ENCODE measurements at places on chromosomes 3 and 15.

- no peak for DNase-seq
Observed at GRCh38 chr15:85499371-85499887, 119.0 kb downstream of the AKAP13 start.

GRCh38 chr3:39850716-39851032 is 41.3 kb downstream of the MYRIP start:
- DNase-seq = no peak

DNA sequence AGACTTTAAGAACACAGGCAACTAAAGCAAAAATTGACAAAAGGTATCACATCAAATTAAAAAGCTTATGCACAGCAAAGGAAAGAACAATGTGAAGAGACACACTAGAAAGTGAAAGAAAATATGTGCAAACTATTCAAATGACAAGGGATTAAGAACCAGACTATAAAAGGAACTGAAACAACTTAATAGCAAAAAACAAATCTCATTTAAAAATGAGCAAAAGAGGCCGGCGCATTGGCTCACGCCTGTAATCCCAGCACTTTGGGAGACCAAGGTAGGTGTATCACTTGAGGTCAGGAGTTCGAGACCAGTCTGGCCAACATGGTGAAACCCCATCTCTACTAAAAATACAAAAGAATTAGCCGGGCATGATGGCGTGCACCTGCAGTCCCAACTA is 14.4 kb downstream of the NGLY1 start:
- no peak for DNase-seq

DNA sequence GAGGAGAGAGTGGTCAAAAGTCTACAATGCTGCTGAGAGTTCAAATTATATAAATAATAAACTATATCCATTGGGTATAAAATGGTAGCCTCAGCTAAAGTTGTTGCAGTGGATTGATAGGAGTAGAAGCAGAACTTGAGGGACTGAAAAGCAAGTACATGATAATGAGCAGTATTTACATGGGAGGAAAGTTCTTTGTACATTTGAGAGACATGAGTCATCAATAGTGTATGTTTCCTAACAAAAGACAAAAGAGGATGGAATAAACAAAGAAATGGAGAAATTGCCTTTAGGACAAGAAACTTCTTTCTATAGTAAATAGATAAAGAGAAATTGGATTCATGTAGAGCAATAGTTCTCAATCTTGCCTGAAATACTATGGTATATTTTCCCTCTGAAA is 110.0 kb upstream of the PLSCR5 start:
- no peak for DNase-seq

DNA sequence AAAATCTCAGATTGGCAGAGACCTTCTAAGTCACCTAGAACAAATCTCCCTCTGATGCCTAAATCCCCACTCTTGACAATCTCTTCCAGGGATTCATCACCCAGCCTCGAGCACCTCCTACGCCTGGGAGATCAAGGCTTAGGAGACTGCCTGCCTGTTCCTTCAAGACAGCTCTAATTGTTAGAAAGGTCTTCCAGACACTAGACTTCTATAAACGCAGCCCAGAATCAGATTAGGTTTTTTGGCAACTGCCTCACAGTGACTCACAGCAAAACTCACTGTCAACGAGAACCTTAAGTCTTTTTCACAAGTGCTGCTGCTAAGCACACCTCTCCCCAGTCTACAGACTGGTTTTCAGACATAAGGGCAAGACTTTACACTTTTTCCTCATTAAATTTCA is 23.1 kb downstream of the SRGAP3 start:
- DNase-seq = no peak

DNA sequence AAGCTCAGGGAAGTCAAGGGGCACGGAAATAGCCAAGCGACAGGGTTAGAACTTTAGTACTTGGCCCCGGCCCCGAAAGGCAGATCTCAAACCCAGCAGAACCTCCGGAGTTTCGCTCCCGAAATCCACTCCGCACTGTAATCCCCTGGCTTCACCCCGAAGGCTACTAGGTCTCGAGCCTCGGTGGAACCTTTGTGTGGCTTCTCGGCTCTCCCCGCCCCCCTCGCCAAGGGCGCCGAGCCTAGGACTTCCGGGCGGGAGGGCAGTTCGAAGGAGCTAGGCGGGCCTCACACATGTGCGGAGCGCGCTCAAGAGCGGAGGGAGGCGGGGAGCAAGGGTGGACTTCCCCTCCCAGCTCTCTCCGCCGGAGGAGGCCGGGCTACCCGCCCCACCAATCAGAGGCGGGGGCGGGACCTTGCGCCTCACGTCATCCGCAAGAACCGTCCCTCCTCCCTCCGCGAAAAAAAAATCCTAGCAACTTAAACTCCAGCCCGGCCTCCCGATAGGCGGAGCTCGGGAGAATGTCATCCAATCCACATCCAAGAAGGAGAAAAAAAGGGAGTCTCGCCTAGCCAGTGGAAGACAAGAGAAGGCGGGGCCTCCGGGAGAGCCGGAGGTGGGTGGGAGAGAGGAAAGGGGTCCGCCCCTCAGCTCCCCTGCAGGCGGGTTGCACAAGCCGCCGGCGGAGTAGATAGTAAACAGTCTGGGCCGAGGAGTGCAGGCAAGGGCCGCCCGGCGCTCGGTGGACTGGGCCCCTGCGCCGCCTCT is 2.4 kb upstream of the SIN3A start:
- peak; percentile 94 for DNase-seq

GRCh38 chr3:14605744-14606143 is 45.8 kb upstream of the CCDC174 start:
- no peak for DNase-seq

DNA sequence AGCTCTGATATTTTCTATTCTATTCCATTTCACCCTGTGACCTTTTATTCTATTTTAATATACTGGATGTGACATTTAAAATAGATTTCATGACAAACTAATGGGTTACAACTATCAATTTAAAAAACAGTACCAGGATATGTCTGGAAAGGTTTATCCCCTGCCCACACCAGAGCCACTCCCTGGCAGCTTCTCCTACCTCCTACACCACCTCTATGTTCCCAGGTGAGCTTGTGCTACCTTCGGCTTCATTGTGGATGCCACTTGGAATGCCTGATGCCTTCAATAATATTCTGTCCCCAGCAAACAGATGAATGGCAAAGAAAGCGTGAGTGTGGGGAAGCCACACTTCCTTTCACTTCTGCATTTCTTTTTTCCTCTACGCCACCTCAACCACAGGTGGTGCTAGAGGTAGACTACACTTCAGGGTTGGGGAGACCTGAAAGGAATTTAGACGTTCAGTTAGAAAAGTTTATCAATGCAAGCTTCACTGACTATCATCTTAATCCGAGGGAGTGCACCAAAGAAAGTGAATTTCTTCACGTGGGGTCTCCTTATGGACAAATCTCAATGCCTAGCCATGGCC is 213.0 kb downstream of the SSR3 start:
- no peak for DNase-seq

DNA sequence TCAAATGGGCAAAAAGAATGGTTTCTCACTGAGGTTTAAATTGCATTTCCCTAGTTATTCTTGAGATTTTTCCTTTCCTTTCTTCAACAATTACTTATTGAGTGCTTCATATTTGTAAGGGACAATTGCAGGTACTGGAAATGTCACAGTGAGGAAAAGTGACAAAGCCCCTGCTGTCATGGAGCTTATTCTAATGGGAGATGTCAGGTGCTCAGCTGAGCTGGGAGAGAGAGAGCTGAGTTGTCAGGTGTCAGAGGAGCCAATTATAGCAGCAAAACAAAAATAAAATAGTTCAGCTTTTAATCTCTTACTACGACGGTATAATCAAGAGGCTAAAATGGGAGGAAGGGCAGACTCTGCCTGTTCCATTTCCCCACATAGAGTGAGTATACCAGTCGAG is 42.0 kb downstream of the CD86 start:
- no peak for DNase-seq

GRCh38 chr15:100075229-100075628 is 266.5 kb downstream of the ADAMTS17 start:
- DNase-seq = no peak

- no peak for DNase-seq
Observed at GRCh38 chr3:45659661-45660566, 29.3 kb upstream of the SACM1L start.

DNA sequence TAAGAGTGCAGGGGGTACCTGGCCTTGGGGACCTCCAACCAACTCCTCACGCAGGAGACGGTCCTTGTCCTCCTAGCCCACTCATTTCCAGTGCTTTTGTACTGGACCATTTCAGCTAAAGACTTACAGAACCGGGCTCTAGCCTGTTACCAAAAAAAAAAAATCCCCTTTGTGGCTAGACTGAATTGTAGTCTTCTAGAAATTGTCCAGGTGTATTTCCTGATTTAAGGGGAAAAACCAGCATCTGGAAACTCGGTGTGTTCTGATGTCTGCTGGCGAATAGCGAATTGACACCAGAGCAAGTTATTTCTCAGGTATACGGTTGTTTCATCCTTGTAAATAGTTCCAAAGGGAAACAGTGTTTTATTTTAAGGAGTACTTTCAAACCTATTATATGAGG is 21.1 kb upstream of the MINDY4B start:
- no peak for DNase-seq

GRCh38 chr3:114730397-114730796 is 416.7 kb downstream of the ZBTB20 start:
- no peak for DNase-seq
